ENCODE measurements at places on chromosomes 5 and 9.

DNA sequence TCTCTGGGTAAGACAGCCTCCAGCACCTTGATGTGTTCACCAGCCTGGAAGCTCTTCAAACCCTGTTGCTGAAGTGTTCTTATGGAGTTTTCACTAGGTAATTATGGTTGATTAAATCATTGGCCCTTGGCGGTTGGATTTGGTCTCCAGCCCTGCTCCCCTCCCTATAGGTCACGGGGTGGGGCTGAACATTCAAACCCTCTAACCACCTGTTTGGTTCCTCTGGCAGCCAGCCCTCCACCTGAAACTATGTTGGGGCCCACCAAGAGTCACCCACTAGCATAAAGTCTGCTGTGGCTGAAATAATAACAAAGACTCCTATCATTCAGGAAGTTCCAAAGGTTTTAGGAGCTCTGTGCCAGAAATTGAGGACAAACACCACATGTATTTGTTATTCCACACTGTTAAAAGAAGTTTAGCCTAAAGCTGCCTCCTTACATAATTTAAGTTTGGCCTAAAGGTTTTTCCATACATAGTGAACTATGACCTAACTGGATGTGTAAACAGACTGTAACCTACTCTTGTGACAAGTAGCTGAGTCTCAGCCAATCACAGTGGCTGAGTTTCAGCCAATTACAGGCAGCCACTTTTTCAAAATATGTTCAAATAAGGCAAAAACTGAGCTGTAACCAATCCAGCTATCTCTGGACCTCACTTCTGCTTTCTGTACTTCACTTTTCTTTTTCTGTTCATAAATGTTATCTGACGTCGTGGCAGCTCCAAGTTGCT is 34.8 kb downstream of the TMEM252 start:
- no peak for DNase-seq

DNA sequence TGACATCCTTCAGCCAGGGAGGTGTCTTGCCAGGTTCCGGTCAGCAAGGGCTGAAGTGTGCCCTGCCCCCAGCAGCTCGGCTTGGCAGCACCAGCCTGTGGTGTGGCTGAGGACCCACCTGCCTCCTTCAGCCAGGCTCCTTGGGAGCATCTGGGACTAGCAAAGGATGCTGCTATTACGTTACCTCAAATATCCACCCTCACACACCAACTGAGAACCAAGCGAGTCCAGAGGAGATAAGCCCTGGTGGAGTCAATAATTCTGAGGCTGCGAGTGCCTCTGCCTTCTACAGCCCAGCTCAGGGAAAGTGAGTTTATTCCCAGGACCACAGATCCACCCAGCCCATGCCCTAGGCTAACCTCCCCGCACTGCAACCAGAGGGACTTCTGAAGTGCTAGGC is 57.1 kb upstream of the FSTL4 start:
- no peak for DNase-seq

DNA sequence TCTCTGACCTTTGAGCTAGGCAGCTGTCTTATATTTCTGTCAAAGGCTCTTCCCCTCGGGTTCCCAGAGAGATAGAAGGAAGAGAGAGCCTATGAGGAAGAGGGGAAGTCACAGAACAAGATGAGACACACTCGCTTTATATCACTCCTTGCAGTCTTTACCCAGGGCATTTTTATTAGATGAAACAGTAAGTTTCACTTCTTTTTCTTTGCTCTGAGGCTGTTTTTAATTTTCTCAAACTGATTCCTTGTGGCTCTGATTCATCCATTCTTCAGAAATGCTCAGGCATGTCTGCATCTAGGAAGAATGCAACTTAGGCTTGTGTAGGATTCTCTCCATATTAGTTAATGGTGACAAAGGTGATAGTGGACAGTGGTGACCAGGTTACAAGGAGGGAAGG is 132.9 kb upstream of the CHD1 start:
- DNase-seq, result no peak

GRCh38 chr9:123020796-123021195 is 12.7 kb upstream of the GPR21 start:
- DNase-seq, result no peak

- DNase-seq, result no peak
These were observed 2.8 kb upstream of the AJM1 start for GRCh38 chr9:136839229-136840139.

- DNase-seq, result no peak
These were observed 57.3 kb downstream of the ARSB start for GRCh38 chr5:78927657-78928282.

GRCh38 chr9:107340920-107341632 is 58.0 kb downstream of the RAD23B start:
- peak; percentile 85 for DNase-seq

GRCh38 chr9:95313010-95313498 is 4.5 kb downstream of the FANCC start:
- DNase-seq, result no peak

GRCh38 chr5:75558981-75559632 is 47.4 kb downstream of the POLK start:
- DNase-seq, result no peak

GRCh38 chr5:179802950-179803562 is 3.6 kb downstream of the MGAT4B start:
- no peak for DNase-seq

DNA sequence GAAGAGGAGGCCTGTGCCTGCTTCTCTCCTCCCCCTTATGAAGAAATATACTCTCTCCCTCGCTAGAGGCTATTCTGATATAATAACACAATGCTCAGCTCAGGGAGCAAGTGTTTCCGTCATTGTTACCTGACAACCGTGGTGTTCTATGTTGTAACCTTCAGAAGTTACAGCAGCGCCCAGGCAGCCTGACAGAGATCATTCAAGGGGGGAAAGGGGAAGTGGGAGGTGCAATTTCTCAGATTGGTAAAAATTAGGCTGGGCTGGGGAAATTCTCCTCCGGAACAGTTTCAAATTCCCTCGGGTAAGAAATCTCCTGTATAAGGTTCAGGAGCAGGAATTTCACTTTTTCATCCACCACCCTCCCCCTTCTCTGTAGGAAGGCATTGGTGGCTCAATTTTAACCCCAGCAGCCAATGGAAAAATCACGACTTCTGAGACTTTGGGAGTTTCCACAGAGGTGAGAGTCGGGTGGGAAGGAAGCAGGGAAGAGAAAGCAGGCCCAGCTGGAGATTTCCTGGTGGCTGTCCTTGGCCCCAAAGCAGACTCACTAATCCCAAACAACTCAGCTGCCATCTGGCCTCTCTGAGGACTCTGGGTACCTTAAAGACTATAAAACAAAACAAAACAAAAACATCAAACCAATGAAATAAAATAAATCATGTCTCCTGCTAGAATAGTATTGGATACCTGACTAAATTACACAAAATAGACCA is 1.3 kb downstream of the TMEM174 start:
- DNase-seq, result no peak

DNA sequence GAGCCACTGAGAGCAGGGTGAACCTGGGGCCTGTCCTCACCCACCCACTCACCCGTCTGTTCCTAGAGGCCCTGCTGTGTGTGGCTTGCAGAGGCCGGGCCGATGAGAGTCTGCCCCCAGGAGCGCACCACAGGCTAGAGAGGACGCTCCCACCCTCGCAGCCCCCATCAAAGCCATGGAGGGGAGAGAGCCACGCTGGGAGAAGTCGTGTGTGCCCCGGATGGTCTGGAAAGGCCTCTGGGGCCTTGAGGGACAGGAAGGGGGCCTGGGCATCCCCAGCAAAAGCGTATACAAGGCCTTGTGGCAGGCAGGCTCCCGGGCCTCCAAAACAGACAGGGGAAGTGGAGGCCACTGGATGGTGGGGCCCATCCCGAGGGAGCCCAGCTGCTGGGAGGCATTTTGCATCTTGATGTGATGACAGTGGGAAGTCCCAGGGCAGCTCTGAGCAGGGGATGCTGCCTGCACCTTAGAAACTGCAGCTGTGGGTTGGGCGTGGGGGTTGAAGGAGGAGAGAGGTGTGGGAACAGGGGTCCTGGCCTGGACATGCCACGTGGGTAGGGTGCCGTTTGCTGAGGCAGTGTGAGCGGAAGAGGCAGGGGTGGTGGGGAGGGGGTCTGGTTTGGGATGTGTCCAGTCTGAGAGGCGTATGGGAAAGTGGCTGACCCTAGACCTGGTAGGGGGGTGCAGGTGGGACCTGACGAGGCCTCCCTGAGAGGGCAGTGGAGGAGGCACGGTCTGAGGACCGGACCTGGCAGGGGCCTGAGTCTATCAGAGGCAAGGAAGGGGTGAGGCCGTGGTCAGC is 43.0 kb upstream of the NOTCH1 start:
- DNase-seq, result peak; percentile 42

DNA sequence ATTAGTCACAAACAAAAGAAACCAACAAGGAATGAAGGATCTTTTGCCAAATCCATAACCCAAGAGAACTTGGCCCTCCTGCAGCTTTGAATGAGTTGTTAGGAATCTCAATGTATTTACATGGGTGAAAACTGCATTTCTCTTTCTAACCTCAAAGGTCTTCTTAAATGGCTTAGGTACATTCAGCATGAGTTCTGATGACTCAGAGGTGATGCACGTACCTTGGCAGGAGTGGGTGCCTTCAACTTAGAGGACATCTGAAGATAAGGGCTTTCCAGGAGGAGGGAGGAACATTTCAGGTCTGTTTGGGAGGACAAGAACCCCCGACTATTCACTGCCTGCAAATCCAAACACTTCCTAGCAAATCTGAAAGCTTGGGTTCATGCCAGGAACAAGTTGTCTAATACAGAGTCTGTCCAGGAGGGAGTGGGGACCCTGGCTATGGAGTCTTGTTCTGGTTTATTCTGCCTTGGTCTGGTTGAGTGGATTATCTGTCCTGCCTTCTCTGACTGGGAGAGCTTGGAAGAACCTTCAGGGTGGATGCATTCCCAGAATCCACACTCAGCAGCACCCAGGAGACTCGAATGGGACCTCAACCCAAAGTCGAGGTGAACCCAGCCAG is 65.7 kb downstream of the IRX2 start:
- no peak for DNase-seq

DNA sequence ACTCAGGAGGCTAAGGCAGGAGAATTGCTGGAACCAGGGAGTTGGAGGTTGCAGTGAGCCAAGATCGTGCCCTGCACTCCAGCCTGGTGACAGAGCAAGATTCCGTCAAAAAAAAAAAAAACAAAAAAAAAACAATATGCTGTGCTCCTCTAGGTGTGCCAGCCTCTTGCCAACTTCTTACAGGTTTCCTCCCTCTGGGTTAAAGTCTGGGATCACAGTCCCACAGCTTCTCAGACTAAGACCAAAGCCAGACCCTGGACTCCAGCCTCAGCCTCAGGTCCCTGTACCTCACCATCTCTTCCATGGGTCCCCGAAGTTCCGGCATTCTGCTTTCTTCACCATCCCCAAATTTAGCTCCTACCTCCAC is 180.8 kb upstream of the MVB12B start:
- no peak for DNase-seq

DNA sequence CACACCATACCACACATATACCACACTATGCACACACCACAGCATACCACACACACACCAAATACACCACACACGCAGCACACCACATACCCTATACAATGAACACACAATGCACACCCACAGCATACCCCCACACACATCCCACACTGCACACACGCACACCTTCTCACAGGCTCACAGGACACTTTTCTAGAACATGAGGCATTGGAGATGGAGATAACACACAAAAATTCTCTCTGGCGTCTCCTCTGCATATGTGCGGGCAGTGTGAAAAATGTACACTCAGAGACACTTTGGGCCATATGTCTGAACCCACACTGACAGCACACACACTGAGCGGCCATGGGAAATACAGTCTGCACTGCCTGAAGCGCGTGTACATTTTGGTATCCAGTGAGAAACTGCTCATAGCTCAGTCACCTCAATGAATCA is 278.1 kb downstream of the GADD45G start:
- peak; percentile 23 for DNase-seq

Measured in activated T-cell treated with anti-CD3 and anti-CD28 coated beads, Interleukin-2, amount 50 U/mL, for 24 hours (primary cell).